ENCODE measurements at places on chromosomes 3 and 15. TPM values are rescaled to one million over a fixed set of nuclear protein-coding genes. Genes with fewer than 3 reads are reported as not detected.

GOLGA6A gene
- not detected for total RNA-seq

TTC21A gene
- 11.6 TPM for total RNA-seq

NTRK3 gene
- total RNA-seq, result 2.8 TPM

SAMD7 gene
- not detected for total RNA-seq

NISCH gene
- 94.6 TPM for total RNA-seq

ST8SIA2 gene
- total RNA-seq, result not detected

PLSCR5 gene
- not detected for total RNA-seq

COL8A1 gene
- total RNA-seq, result 95.1 TPM

ERICH6 gene
- total RNA-seq, result not detected

GASK1A gene
- total RNA-seq, result 3.9 TPM

RFX7 gene
- total RNA-seq, result 15.7 TPM

CCR3 gene
- 0.43 TPM for total RNA-seq

MUC20 gene
- 14.7 TPM for total RNA-seq

CSPG5 gene
- 5.4 TPM for total RNA-seq

GRK7 gene
- total RNA-seq, result 0.12 TPM

SEMA3F gene
- 65.6 TPM for total RNA-seq

ISLR gene
- 40.6 TPM for total RNA-seq

LHFPL4 gene
- total RNA-seq, result not detected

POLG gene
- total RNA-seq, result 56.6 TPM

CHRNB4 gene
- not detected for total RNA-seq
